CD8-positive, alpha-beta T cell (primary cell): ENCODE measurements at places on chromosomes 11 and 22.

DNA sequence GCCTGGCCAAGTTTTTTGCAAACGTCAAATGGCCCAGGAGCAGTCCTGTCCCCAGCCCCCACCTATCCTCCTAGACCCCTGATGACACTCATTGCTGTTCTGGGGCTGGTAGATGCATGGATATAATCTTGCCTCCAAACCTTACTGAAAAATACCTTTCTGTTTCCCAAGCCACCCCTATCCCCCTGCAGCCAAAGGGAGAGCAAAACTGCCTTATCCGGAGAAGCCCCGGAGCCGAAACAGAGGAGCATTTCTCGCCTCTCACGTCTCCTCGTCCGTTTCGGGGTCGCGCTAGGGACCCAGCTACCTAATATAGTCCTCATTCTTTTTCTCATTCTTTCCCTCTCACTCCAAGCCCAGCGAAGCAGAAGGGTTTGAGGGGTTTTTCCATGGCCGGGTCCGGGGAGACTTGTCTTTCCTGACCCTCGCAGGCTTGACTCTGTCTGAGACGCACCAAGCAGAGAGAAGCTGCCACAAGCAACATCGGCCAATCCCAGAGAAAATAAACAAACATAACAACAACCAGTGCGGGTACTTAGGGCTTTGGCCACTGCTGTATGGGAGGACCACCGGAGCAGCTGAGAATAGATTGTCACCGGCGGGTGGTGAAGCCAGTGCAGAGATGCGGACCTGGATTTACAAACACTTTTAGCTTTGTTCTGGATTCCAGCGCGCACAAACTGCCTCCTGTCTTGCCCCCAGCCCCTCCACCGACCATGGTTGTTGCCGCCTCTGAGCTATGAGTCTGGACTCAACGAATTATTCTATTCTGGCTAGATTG, 1.6 kb downstream of the BSX start:
- DNase-seq = no peak

- no peak for DNase-seq
These were observed 11.4 kb downstream of the ACO2 start for GRCh38 chr22:41480397-41480735.

- no peak for DNase-seq
These were observed 1035.8 kb downstream of the TBC1D22A start for GRCh38 chr22:47798229-47798628.

DNA sequence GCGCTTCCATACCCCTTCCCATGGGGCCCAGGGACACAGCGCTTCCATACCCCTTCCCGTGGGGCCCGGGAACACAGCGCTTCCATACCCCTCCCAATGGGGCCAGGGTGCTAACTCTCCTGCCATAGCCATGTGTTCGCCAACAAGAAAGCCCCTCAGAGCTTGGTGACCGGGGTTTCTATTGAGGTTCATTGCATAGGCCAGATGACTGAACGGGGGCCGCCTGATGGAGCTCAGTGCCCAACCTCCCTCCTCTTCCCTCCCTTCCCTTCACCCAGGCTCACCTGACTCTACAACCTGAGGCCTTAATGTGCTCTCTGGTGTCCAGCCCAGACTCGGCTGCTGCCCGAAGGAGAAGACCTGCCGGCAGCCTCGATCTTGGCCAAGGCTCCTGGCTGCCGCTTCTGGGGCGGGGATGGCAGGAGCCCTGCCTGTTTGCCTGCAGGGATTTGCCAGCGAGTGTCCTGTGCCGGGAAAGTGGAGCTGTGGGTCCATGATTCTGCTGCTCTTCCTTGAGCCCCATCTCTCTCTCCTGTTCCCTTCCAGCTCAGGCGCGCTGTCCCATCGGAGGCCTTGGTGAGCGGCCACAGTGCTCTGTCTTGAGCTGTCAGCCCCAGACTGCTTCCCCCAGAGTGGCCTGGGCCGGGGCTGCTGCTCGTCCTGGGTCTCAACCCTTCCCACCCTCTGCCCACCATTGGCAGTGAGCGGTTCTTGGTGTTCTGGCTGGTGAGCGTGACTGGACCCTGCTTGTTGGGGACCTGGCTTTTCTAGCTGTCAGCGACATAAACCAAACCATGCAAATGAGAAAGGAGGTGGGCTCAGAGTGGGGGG, 267.0 kb downstream of the TBC1D22A start:
- DNase-seq = no peak

DNA sequence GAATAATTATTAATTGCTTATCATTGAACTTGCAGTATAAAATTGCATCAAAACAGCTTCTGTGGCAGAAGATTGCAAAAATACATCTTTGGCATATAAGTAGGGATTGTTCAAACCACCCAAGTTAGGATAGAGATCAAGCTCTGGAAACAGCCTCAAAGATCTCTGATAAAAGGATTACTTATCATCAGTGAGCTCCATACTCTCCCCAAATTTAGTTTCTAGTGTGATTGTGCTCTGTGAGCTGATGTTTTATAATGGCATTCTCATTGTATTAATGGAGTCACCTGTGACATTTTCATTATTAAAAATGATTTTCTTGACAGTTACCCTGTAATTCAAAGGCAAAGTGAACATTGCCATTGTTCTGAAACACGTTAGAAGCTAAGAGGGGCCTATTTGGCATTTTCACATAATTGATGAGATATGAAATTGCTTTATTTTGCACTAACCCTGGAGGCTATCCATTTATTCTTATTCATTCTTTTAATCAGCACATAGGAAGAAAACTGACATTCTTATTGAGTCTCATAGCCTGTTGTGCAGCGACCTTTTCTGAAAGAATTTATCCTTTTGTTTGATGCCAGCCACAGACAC, 626.3 kb upstream of the ANO5 start:
- no peak for DNase-seq

DNA sequence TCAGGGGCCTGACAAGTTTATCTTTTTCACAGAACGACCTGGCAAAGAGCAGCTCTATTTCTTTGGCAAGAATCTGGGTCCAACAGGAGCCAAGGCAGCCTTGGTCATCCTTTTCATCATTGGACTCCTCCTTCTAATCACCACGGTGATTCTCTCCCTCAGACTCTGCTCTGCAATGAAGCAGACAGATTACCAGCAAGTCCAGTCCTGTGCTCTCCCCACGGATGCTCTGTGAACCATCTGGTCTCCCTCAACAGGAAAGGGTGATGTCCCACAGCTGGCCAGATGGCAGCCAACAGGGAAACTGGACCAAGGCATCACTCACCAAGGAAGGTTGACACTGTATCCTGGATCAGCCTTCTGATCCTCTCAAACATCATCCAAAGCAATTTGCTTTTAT, 17.0 kb upstream of the PANX1 start:
- DNase-seq = no peak

DNA sequence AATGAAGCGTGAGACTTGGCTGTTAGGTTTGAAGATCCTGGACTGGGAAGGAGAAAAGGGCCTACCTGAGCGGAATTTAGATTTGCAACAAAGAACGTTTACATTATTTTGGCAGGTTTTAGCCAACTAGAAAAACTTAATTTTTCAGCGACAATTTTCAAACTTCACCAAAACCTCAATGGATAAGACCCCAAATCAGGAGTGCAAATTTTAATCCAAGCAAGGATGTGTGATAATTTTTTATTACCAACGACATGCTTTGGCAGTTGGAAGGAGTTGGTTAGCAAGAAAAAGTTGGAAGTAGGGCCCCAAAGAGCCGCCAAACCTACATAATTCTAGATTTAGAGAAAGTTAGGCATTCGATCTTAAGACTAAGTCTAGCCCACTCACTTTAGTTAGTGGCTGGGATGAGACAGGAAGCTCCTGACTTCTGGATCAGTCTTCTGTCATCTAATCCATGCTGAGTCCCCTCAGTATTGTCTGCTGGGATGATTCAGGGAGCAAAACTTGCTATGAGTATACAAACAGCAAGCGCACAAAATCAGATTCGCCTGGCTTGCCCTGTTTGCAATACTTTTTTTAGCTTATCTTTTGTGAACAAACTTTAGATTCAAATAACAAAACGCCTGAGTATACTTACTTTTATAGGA, 787 bp upstream of the RDX start:
- no peak for DNase-seq

DNA sequence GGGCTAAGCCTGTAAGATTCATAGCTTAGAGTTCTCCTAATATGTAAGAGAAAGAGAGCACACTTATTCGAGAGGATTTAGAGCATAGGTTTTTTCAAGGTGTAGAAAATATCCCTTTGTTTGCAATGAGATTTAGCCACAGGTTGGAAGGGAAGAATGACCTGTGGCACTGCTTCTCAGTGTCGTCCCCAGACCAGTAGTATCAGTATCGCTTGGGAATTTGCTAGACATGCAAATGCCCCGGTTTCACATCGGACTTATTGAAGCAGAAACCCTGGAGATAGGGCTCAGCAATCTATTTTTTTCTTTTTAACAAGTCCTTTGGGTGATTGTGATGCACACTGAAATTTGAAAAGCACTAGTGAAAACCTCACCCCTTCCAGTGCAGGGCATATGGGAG, 362.6 kb upstream of the C11orf87 start:
- DNase-seq = no peak
